ENCODE measurements at places on chromosomes 16 and 17.

DNA sequence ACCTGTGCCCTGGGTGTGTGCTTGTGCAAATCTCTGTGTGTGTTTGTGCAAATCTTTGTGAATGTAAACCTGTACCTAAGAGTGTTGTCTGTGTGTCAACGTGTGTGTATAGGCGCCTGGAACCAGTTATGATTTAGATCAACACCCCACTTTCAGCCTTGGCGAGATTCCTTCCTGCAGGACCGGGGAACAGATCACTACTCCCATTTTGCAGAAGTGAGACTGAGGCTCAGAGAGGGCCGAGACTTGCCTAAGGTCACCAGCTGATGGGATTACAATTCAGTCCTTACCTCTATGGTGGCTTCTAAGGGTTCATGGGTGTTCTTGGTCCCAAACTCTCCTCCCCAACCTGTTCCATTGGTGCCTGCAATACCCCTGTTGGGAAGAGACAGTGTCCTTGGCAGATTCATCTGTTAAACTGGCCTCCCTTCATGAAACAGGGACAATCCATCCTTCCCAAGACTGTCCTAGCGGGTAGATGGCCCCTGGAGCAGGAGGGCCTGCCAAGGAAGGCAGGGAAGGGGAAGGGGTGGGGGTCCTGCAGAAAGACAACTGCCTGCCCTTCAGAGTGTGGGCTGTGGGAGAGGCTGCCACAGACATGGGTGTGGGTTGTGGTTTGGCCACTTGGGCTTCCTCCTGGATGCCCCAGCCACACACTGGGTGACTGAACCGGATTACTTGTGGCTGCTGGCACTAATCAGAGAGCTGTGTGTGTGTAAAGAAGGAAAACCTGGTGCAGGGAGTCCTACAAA lies 6.9 kb upstream of the MAPK7 start:
- no peak for DNase-seq

GRCh38 chr16:75109732-75110243 lies 6.8 kb downstream of the LDHD start:
- DNase-seq, result no peak

DNA sequence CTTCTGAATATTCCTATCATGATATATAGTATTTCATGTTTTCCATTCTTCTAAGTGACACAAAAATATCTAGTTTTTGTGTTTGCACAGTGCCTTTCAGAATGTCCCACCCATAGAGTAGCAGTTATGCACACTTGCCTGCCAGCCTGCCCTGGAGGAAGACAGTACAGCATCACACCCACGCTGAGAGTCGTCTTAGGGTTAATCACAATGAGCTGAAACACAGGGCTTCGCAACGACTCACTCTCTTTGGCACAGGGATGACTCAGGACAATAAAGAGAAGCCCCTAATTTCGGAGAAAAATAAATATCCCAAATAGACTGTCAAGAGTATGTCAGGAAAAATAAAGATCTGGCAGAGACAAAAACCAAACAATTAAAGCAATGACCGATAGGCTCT lies 11.6 kb upstream of the NDUFAB1 start:
- peak; percentile 64 for DNase-seq

DNA sequence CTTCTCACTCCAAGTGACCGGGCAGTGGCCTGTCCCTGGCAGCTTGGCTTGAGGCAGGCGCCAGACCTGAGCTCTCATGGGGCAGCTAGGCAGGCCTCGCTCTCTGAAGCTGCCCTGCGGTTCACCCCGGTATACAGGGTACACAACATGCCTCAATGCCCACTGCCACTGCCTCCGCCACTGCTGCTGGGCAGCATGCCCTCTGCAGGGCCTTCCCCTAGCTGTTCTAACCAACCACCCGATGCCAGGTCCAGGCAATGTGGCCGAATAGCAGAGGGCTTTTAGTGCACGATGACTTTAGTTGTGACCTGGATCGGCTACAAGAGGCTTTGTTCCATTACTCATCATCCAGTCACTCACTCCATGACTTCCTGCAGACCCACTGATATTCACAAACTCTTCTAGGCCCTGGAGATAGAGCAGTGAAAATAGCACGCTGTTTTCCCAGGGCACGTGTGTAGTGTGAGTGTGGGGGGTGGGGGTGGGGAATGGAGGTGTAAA lies 19.7 kb downstream of the CDC42EP4 start:
- DNase-seq, result peak; percentile 95

GRCh38 chr17:251531-251930 lies 70.1 kb upstream of the DOC2B start:
- DNase-seq, result no peak

DNA sequence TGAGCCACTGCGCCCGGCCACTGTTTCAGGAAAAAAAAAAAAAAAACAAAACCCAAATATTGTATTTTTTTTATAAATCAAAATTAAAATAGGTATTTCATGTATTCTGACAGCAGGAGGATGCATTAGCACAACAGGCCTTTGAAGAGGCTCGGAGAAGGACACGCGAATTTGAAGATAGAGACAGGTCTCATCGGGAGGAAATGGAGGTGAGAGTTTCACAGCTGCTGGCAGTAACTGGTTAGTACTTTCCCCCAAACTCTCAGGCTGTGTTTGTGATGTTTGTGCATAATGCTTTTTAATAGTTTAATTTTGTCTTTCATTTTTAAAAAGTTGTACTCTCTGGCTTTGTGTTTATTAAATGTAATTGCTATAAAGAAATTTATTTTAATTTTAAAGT lies 27.6 kb upstream of the PHAF1 start:
- no peak for DNase-seq

- peak; percentile 88 for DNase-seq
Measured at GRCh38 chr17:76866774-76867577, 1.2 kb upstream of the MGAT5B start.
